ENCODE measurements at places on chromosomes 6 and 20. TPM values are rescaled to one million over a fixed set of nuclear protein-coding genes. Genes with fewer than 3 reads are reported as not detected.

Gene NOX3
- total RNA-seq, result not detected

Gene TUBB
- 1,178 TPM for total RNA-seq

Gene BNIP5
- total RNA-seq, result not detected

Gene GSTA3
- total RNA-seq, result 0.69 TPM

Gene PSORS1C2
- not detected for total RNA-seq

Gene KHDC1L
- total RNA-seq, result 0.69 TPM

Gene BPIFA1
- not detected for total RNA-seq

Gene HSPA1L
- total RNA-seq, result 8.1 TPM

Gene IMPG1
- not detected for total RNA-seq

Gene TAAR1
- total RNA-seq, result not detected

All from diencephalon (tissue), 1 donor.